ENCODE measurements at places on chromosomes 12 and 14.

DNA sequence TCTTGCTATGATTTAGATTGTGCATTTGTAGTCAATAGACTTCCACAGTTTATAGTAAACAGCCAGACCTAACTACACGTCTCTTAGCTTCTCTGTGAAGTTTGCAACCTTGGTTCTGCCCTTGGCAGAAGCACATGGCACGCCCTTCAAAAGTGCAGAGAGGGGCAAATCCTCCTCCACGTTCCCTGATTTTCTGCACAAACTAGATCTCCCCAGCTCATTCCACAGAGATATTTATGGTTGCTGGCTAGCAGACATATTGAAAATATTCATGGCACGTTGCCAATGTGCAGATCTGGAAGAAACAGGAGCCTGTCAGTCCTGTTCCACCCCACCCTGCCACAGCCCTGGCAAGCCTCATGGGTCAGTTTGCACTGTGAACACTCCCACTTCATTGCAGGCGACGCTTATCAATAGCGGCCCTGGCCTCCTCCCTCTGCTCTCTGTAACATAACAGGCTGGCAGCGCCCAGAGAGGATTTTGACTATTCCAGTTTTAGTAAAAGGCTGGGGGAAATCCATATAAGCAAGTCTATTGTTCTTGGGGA is 6.5 kb upstream of the LGALS3 start:
- no peak for DNase-seq

DNA sequence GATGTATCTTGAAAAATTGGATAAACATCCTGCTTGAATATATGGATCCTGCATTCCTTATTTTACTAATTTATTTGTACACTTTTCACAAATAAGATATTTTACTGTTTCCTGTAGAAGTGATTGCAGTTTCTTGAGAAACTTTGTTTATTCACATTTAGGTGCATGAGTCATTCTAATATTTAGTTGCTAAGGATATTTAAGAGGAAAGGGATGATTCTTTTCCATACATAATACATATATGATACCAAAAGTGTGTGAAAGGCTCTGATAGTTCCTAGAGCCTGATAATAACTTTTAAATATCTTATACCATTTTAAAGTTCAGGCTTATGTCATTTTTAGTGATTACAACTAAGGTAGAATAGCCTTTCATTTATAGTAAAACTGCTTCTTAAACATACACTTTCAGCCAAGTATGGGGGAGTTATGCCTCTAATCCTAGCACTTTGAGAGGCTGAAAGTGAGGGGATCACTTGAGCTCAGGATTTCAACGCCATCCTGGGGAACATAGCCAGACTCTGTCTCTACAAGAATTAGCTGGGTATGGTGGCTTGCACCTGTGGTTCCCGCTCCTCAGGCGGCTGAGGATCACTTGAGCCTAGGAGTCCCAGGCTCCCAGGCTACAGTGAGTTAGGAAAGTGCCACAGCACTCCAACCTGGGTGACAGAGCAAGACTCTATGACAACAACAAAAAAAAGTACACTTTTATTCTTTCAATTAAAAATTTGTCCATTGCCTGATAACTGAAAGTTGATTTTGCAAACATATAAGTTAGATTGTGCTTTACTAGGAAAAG is 262.6 kb upstream of the LRIG3 start:
- DNase-seq, result no peak

GRCh38 chr12:92503029-92503931 is 199.5 kb upstream of the PLEKHG7 start:
- DNase-seq, result no peak

GRCh38 chr12:93577222-93577621 is 4.7 kb downstream of the SOCS2 start:
- no peak for DNase-seq

GRCh38 chr12:58896278-58896677 is 24.0 kb downstream of the LRIG3 start:
- no peak for DNase-seq

- DNase-seq, result no peak
Observed at GRCh38 chr12:2023365-2023764, 19.1 kb upstream of the DCP1B start.

GRCh38 chr12:79407671-79408622 is 282.8 kb downstream of the PAWR start:
- no peak for DNase-seq
